Effector memory CD8-positive, alpha-beta T cell (primary cell): ENCODE measurements at places on chromosomes 12 and 14.

GRCh38 chr12:127277882-127278281 lies 989.1 kb upstream of the TMEM132C start:
- DNase-seq: no peak

GRCh38 chr14:100434911-100435438 lies 111.8 kb downstream of the SLC25A47 start:
- no peak for DNase-seq

DNA sequence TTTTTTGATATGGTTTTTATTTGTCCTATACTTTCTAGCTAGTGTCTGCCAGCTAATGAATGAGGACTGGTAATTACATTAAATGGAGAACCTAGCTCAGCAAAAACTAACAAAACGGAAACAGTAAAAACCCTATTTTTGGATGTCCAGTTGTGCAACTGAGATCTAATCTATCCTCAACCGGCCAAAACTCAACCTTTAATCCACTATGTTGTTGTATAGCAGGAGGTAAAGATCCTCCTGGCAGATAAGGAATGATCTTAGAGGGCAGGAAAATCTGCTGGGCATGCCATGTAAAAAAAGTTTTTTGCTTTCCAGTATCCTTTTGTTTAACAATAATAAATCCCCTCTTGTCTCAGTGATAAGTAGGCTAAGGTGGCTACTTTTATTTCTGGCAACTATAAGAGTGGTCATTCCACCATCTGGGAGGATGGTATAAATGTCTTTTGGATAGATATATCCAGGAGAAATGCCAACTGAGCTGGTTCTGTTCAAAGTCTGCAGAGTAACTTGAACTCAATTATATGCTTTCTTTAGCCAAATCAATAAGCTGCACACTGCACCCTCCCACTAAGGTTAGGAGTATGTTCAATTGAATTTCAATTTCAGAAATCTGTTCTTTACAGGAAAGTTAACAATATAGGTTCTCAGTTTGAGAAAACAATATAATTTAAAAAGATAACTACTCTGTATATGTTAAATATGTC lies 40.1 kb downstream of the WASHC3 start:
- DNase-seq: no peak

- DNase-seq: no peak
Observed at GRCh38 chr12:14993537-14994266, 20.9 kb downstream of the PDE6H start.

- no peak for DNase-seq
Observed at GRCh38 chr14:28565345-28565744, 201.2 kb upstream of the FOXG1 start.

DNA sequence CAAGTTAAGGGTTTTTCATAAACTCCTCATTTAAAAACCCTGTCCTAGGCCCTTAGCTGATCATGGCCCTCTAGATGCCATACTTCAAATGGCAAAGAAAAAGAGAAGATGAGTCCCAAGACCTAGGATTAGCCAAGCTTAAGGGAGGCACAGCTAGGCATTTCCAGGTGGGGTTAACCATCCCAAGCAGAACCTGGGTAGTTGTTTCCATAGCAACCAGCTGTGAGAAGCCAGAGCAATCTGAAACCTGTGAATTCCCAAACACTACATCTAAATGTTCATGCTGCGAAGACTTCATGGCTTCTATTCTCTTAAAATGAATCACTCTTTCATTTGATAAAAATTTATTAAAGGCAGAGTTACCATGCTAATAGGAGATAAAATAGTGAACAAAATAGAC lies 372.9 kb downstream of the C12orf50 start:
- no peak for DNase-seq

DNA sequence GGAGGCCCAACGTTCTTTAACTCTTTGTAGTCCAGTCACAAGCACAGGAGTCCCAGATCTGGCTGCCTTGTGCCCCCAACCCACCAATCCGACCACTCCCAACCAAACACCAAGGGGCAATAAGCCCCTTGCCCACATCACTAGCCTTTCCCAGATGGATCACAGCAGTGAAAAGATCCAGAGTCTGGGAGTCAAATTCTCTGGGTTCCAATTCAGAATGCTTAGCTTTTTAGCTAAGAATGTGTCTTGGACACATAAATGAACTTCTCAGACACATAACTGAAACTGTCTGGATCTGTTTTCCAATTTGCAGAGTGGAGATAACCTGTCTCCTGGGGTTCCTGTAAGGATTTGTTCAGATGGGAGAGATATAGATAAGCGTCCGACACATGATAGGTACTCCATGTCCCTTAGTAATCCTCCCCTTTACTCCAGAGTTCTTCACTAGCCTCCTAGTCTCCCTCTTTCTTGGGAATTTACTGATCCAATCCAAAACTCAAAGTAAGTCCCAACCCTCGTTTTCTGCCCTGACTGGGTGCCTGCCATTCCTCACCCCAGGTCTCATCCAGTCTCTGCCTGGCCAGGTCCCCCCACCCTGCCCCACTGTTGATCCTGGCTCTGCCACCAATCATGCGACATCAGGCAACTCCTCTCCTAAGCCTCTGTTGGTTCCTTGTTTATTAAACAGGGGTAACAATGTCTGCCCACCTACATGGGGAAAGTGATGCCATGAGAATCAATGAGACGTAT lies 439 bp upstream of the TNFRSF1A start:
- DNase-seq: no peak

- DNase-seq: no peak
Observed at GRCh38 chr14:102421411-102422057, 58.8 kb downstream of the TECPR2 start.

DNA sequence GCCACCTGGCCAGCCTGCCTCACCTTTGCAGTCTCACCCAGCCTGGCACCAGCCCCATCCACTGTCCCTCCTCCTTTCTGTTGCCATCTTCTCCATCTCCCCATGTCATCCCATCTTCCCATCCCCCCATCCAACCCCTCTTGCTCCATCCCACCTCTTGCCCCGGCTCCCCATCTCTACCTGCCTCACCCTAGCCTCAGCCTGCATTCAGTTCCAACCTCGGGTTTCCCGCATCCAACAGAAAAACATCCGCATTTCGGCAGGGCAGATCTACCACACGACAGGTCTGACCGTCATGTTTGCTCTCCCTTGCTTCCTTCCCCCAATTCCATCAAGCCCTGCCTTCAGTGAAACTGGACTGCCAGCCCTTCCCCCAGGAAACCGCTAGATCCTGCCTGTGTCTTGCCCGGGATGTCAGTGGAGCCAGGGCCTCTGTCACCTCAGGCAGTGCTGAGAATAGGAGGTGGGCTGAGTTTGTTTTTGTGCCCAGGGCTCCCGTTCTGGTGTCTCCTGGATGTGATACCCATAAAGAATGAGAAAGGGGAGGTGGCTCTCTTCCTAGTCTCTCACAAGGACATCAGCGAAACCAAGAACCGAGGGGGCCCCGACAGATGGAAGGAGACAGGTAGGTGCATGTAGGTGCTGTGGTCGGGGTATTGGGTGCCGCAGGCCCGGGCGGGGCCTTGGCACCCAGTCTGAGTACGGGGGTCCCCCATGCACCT lies 2.5 kb downstream of the KCNH3 start:
- DNase-seq: no peak

GRCh38 chr14:63275611-63276010 lies 43.1 kb downstream of the GPHB5 start:
- DNase-seq: no peak

DNA sequence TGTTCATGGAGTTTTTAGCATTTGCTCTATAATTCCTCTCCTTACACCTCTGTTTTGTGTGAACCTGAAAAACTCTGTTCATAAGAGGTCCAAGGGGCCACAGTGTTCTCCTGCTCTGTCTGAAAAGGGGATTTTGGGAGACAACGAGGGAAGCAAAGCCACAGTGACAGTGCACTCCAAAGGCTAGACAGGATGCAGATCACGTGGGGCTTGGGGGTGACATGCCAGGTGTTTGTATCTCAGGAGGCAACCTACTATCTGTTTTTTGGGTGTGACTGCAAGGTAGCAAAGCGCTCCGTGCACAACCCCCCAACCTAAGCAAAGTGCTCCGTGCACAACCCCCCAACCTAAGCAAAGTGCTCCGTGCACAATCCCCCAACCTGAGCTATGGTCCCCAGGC lies 5.1 kb upstream of the CHD4 start:
- no peak for DNase-seq

- DNase-seq: no peak
Observed at GRCh38 chr12:104336115-104336514, 32.6 kb downstream of the EID3 start.

GRCh38 chr14:20873370-20874177 lies 17.6 kb upstream of the RNASE3 start:
- peak; percentile 75 for DNase-seq

- no peak for DNase-seq
Observed at GRCh38 chr12:32120419-32120818, 13.8 kb downstream of the BICD1 start.

DNA sequence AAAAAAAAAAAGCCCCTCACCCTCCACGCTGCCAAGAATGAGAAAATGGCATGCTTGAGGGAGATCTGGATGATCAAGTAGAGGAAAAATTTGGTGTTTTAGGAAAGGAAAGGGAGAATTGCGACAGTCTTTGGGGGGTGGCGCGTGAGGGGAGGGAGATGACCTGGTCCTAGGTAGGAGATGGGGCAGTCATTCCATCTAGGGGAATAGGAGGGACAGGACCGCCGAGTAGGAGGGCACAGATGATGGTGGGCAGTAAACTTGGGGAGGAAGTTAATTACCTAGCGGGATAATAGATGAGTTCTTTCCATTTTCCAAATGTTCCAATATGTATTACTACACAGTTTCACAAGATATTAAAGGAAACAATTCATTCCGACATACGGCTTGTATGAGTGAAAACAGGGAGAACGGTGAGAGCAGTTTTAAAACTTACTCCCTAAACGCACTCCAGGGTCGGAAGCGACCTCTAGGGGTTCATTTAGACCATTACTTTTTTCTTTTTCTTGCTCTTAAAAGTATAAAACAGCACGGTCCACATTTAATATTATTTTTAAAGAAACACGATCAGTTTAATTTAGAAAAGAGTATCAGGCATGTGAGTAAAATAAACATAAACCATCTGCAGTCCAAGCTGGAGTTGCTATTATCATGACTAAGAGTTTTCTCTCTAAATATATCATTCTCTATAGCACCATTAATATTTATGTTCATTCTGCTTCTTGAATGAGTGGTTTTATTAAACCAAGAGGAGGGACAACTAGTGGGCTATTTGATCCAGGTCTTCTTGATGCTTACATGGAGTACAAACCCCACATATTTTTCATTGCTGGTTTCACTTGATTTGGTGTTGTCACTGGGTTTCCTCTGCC lies 3.0 kb upstream of the FNTB start:
- DNase-seq: peak; percentile 32

DNA sequence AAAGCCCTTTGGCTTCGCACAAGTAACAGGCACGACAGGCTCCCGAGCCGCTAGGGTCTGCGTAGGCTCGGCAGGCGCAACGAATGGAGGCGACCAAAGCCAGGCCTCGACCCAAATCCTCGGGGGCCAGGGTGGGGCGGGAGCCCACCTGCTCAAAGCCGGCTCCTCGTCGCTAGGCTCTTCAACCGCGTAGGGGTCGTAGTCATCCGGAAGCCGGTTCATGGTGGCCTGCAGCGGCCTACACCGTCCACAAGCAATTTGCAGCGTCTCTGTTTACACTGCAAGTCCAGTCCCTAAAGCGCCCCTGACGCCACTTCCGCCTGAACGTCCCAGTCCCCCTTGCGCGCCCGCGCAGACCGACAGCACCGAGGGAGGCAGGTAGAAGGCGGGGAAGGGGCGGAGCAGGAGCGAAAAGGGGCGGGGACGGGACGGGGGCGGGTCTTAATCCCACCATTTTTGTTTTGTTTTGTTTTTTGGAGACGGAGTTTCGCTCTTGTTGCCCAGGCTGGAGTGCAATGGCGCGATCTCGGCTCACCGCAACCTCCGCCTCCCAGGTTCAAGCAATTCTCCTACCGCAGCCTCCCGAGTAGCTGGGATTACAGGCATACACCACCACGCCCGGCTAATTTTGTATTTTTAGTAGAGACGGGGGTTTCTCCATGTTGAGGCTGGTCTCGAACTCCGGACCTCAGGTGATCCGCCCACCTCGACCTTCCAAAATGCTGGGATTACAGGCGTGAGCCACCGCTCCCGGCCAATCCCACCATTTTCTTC lies at the start of gene EAPP:
EAPP (minus strand) TSS at position 295 of the 774 bp plus-strand sequence; CDS start at position 222, 73 bp downstream.
- peak; percentile 90 for DNase-seq

DNA sequence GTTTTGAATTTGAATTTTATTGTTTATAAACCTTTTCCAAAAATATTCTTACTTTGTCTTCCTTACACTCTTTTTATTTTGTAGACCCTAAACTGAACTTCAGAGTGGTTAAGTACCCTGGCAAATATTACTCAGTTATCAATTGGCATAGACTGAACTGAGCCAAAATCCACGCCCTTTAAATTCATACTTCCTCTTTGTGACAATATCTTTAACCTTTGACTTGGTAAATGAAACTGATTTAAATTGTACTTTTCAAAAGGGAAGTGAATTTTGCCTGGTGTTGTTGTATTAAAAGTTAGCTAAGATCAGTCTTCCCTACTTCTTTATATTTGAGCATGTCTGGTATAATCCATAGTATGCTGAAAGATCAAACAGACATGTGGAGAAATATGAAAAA lies 184.3 kb upstream of the USP15 start:
- DNase-seq: no peak

GRCh38 chr14:100587763-100588411 lies 670 bp upstream of the BEGAIN start:
- DNase-seq: no peak

DNA sequence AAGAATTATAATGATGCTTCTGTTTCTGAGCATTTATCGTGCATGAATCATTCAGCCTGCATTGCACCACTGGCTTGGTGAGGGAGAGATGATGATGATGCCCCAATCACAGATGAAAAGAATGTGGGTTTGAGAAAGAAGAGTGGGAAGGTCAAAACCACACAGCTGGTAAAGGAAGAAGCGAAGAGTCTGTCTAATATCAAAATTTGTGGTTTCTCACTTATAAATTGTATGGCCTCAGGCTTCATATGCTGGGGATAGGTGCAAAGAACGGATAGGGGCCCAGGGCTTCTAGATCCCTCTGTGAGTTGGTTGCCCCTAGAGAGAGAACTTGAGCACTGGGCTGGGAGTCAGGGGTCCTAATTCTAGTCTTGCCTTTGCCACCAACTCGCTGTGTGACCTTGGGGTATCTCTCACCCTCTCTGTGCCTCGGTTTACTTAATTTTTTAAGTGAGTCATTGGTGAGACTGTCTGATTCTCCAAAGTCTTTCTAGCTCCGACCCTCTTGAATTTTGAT lies 2.2 kb downstream of the OASL start:
- peak; percentile 34 for DNase-seq

GRCh38 chr12:1591543-1591942 lies 2.8 kb downstream of the FBXL14 start:
- DNase-seq: no peak

GRCh38 chr14:94787092-94787491 lies 17.2 kb upstream of the GSC start:
- no peak for DNase-seq

GRCh38 chr14:95025941-95026340 lies 131.4 kb downstream of the DICER1 start:
- DNase-seq: no peak
